ENCODE measurements at places on chromosomes 6 and 20. TPM values are rescaled to one million over a fixed set of nuclear protein-coding genes. Genes with fewer than 3 reads are reported as not detected.

GRCh38 chr6:154166140-154166539 is 127.1 kb downstream of the OPRM1 start:
- no peak for DNase-seq

GRCh38 chr20:49377326-49377725 is 99.5 kb upstream of the ZNFX1 start:
- DNase-seq = no peak

- DNase-seq = no peak
Measured at GRCh38 chr6:142011156-142011555, 121.6 kb upstream of the GJE1 start.

Gene PTPN1
- total RNA-seq = 31.3 TPM

DNA sequence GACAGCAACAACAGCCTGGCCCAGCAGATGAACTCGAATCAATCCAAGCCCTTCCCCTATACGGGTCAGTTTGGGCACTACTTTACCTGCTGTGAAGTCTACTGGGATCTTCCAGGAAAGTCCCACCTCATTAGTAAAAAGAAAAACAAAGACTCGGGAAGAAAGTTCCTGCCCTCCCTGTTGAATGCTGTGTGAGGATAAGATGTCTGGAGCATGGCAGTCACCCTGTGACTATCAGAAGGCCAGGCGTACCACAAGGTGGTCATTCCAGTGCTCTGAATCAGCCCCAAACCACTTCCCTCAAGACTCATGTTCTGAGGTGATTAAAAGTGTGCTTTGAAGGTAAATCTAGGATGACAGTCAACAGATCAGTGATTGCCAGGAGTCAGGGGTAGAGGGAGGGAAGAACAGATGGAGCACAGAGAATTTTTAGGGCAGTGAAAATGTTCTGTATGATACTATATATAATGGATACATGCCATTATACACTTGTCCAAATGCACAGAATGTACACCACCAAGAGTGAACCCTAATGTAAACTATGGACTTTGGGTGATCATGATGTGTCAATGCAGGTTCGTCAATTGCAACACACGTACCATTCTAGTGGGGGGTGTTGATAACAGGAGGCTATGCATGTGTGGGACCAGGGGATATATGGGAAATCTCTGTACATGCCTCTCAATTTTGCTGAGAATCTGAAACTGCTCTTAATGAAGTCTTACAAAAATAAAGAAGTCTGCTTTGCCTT is 14.7 kb downstream of the FKBP1A start:
- DNase-seq = no peak

DNA sequence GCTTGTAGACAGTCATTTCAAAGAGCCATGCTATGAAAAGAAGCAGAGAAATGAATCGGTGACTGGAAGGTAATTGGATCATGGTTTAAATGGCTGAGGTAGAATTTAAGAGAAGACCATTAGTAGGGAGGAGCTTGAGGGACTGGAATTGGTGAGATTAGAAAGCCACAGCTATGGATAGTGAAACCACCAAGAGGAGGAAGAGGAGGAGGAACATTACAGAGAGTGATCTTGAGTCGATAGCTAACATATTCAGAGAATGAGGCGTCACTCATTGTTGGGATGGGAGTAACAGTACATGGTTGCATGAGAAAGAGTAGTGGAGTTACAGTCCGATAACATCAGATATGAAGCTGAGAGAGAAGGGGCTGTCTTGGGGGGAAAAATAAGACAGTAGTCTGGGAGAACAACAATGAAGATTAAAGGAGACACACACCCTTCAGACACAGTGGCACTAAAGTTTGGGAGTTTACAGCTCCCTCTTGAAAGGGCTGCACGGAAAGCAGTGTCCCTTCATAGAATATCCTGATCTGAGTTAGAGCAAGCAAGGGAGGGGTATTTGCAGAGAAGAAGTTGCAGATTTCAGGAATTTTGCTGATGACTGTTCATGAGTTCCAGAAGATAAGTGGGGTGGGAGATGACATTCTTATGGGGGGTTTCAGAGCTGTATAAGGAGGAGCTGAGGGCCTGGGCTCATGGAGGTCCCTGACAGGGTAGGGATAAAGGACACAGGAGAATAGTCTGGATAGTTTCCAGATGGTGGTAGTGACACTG is 15.1 kb upstream of the LAMP5 start:
- DNase-seq = no peak

Gene SEMG1
- not detected for total RNA-seq

DNA sequence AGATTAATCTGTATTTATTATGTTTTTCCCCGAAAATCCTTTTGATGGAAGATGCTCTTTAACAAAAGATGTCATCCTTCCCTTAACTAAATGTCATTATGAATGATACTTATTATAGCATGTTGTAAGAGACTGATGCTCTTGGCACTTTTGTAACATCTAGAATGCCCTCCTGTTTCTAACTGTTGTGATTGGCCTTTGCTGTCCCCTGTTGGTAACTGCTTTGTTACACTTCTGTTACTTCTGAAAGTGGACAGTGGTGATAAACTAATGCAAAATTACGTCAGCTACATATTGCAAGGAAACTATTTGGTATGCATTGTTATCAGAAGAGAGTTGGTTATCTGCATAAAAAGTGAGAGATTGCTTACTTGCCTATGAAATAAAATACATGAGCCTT is 5.8 kb downstream of the TTK start:
- DNase-seq = no peak

- DNase-seq = no peak
Measured at GRCh38 chr6:129419324-129419723, 290.7 kb downstream of the ARHGAP18 start.

DNA sequence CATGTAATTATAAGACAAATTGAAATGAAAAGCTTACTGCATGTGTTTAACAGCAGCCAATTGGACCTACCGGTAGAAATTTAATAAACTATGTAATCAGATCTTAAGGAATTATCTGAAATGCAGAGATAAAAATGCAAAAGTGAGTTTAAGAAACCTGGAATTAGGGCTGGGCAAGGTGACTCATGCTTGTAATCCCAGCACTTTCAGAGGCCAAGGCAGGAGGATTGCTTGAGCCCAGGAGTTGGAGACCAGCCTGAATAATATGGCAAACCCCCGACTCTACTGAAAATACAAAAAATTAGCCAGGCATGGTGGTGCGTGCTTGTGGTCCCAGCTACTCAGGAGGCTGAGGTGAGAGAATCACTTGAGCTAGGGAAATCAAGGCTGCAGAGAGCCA is 74.1 kb downstream of the HFE start:
- no peak for DNase-seq

GRCh38 chr20:23007462-23007861 is 27.6 kb upstream of the SSTR4 start:
- DNase-seq = no peak

GRCh38 chr20:19784511-19785172 is 26.6 kb downstream of the RIN2 start:
- peak; percentile 36 for DNase-seq

Gene KIF6
- 0.48 TPM for total RNA-seq

Gene CALHM6
- total RNA-seq = 21.7 TPM

DNA sequence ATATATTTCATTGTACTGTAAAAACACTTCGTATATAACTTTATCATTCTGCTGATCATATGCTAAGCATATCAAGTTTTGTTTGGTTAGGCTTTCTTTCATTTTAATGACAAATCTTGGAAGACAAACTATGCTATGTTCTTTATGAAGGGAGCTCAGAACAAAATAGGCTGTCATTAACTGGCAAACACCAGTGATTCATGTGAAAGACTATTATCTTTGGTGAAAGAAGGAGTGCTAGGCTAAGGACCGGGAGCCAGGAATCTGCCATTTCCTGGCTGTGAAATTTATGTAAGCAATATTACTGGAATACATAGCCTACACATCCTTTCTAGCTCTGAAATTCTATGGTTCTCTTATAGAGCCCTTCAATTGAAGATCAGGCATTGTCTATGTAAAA is 136.2 kb upstream of the CCN2 start:
- DNase-seq = no peak

DNA sequence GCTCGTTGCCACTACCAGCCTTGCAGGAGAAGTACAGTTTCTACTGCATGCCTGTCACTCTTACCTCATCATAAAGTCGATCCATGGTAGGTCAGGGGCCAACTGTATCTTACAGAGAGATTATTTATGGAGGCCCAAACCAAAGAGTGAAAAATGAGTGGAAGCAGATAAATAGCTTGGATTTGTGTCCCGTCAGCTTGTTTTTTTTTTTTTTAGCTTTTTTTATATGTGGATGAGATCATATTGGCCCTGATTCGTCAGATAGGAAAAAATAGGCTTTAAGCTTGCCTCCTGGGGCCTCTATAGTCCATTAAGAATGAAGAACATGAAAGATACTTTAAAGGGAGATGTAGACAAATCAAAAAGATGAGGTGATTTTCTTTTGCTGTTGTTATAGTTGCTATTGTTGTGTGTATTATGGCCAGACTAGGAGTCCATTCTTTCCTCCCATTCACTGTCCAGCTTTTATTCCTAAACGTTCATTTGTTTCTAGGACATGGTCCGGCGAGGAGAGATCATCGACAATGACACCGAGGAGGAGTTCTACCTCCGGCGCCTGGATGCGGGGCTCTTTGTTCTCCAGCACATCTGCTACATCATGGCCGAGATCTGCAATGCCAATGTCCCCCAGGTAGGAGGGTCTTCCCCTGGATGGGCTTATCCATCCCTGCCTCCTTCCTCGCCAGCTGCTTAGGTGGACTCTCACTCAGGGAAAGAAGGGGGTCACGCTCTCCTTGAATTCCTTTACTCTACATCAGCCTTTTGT is 43.3 kb upstream of the VSTM2L start:
- DNase-seq = no peak

GRCh38 chr6:21767891-21768648 is 174.5 kb downstream of the SOX4 start:
- DNase-seq = no peak

GRCh38 chr20:49270177-49270576 is 7.7 kb downstream of the ZNFX1 start:
- no peak for DNase-seq

DNA sequence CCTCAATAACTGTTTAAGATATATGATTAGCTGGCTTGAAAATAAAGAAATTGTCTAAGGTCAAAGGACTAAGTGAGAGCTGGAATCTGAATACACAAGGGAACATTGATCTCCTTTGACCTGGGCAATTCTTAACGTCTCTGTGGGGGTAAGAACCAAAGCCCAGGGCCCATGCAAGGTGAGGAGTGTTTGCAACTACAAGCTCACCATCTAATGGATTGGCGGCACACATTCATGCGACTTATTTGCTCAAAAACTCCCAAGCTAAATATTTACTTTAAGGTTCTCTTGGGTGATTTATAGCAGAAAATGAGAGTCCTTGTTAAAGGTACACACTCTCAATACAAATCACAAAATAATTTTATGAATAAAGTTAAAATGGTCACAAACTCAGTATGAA is 392.0 kb upstream of the FLRT3 start:
- no peak for DNase-seq

GRCh38 chr6:30938730-30939129 is 2.0 kb upstream of the MUCL3 start:
- DNase-seq = no peak

GRCh38 chr6:140486450-140487361 is 1112.3 kb upstream of the CITED2 start:
- no peak for DNase-seq

DNA sequence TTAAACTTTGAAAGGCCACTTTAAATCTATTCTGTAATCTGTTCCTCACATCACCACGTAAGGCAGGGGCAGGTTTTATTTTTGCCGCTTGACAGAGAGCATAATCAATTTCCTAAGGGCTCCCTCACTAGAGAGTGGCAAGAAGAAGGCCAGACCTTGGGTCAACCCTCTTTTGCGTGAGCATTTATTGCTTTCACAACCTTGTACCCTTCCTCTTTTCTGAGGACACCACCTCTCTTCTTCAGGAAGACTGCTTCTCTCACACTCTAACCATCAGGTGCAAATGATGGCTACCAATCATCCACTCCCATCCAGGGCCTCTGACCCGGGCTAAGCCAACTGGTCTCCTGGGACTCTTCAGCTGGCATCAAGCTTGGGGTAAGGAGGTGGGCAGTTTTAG is 25.2 kb upstream of the QKI start:
- no peak for DNase-seq

DNA sequence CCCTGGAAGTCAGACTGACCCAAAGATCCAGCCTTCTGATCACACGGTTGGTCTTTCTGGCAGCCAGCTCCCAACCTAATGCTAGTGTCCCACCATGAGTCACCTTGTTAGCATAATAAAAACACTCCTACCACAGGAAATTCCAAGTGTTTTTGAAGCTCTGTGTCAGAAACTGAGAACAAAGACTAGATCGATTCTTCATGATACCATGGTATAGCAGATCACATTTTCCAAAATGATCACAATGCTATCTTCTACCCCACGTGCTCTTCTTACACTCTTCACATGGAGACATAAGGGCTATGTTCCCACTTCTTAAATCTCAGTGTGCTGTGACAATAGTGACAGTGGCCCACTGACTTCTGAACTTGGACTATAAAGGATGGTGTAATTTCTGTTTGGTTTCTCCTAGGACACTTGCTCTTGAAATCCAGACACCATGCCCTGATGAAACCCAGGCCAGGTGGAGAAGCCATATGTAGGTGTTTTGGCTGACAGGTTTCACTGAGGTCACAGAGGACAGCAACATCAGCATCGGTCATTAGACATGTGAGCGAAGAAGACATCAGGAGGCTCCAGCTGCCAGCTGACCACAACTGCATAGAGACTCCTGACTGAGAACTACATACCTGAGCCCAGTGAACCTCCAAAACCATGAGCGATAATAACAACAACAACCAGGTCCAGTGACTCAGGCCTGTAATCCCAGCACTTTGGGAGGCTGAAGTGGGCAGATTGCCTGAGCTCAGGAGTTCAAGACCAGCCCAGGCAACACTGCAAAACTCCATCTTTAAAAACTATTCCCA is 57.5 kb downstream of the MKKS start:
- DNase-seq = no peak

DNA sequence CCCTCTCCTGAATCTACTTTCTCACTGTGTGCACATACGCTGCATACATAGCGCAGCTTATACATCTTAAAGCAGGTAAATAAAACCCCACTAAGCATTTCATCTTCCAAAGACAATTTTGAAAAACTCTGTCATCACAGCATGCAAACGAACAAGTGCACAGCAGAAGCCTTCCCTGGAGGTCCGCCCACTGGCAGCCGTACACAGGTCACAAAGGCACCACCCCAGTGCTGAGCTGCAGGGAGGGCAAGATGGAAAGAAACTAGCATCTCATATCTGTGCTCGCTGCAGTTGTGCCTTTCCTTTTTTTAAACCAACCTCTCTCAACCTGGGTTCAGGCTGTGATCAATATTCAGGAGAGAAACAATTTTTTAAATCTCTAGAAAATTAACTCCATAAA is 73.3 kb downstream of the HUS1B start:
- DNase-seq = peak; percentile 28
